ENCODE measurements at places on chromosomes 2 and 18. TPM values are rescaled to one million over a fixed set of nuclear protein-coding genes. Genes with fewer than 3 reads are reported as not detected.

DNA sequence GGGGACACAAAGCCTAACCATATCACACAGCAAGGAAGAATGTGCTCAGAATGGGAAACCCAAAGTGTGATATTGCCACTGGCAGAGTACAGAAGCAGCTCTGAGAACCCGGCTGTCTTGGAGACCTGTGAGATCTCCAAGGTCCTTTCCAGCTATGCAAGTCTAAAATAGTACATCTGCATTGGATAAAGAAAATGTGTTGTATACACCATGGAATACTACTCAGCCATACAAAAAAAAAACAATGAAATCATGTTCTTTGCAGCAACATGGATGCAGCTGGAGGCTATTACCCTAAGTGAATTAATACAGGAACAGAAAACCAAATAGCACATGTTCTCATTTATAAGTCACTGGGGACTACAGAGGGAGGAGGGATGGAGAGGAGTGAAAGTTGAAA is 36.5 kb upstream of the RFX8 start:
- DNase-seq, result no peak

DNA sequence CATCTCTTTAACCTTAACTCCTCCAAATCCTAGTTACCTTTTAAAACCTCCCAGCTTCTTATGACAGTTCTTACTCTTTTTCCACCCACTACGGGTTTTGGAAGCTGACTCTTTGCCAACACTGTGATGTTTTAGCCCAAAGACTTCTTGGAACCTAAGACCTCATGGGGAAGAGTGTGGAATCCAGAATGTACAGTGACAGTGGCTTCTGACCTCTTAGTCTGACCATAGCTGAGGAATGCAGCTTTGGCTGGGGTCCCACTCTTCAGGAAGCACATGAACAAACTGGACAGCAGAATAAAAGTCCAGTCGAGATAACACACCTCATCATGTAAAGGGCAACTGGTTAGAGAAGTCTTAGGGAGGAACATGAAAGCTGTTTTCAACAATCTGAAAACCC is 161.1 kb upstream of the PKDCC start:
- DNase-seq, result no peak

DNA sequence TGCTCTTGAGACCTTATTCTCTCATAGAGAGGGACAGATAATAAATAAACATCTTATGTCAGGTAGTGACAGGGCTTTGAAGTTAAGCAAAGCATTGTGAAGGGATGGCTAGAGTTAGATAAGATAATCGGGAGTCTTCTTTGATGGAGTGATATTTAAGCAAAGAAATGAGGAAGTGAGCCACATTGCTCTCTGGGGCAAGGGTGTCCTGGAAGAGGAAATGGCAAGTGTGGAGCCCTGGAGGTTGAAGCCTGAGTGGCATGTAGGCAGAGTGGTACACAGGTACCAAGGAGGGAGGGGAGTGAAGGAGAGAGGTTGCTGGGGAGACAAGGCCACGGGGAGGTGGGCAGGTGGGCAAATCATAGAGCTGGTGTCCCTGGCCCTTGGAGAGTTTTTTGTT is 110.2 kb downstream of the CTAGE1 start:
- no peak for DNase-seq

DNA sequence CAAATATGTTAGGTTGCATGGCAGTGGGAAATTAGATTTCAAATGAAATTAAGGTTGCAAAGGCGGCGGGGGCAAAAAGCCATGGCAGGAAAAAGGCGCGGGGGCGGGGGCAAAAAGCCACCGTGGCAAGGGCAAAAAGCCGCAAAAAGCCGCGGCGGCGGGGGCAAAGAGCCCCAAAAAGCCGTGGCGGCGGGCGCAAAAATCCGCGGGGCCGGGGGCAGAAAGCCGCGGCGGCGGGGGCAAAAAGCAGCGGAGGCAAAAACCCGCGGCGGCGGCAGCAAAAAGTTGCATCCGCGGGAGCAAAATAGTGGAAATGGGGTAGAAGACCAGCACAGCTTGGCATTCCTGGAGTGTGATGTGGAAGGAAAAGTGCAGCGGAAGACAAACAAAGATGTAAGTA is 417.1 kb downstream of the ANKRD30B start:
- no peak for DNase-seq

DNA sequence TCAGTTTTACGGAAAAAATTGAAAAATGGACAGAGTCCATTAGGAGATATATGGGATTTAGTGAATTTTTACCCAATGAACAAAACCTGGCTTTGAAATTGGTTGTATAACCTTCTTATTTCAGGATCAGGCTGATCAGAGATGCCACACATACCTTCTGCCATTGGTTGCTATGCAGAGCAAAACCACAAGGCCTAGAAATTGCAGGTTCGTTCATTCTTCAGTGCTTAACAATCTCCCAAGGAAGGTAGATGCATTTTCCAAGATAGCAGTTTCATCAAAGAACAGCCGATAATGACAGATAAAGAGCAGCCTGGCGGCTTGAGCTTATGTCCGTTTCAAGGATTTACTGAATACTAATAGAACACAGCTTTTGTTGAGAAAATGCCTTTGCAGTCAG is 868.8 kb downstream of the EPHA4 start:
- DNase-seq, result no peak

DNA sequence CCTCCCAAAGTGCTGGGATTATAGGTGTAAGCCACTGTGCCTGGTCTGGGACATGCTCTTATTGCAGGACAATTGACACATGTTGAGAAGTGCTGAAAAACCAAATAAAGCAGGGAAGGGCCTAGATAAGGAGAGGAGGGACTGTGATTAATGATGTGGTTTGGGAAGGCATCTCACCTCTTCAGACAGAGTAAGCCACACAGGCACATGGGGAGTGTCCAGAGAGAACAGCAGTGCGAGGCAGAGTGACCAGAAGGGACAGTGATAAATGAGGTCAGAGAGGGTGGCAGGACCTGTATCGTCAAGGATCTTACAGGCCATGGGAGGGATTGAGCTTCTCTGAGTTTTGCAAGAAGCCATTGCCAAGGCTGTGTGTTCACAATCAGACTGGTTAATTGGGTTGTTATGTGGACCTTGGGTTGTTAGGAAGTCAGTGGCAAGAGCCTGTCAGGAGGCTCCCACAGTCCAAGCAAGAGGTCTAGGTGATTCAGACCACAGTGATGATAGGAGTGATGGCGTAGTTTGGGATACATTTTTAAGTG is 58.5 kb downstream of the EIF5B start:
- DNase-seq, result no peak

GRCh38 chr18:78622251-78622906 is 357.2 kb upstream of the SALL3 start:
- no peak for DNase-seq

- no peak for DNase-seq
Observed at GRCh38 chr2:178715366-178715765, 91.9 kb downstream of the TTN start.

DNA sequence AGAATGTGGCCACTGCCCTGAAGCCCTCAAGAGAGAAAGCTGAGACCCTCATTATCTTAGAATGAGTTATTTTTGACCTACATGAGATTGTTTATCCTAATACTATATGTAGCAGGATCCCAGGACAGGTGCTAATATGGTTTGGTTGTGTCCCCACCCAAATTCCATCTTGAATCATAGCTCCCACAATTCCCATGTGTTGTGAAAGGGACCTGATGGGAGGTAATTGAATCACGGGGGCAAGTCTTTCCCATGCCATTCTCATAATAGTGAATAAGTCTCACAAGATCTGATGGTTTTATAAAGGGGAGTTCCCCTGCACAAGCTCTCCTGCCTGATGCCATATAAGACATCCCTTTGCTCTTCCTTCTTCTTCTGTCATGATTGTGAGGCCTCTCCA is 76.8 kb downstream of the CCBE1 start:
- DNase-seq, result no peak

GRCh38 chr18:67875944-67876343 is 359.4 kb upstream of the DSEL start:
- DNase-seq, result no peak

GRCh38 chr2:26577442-26578112 is 63.6 kb downstream of the CIB4 start:
- DNase-seq, result peak; percentile 70

GRCh38 chr2:143356736-143357446 is 227.7 kb downstream of the ARHGAP15 start:
- DNase-seq, result no peak

GRCh38 chr2:99715956-99716355 is 226.1 kb upstream of the REV1 start:
- no peak for DNase-seq

- DNase-seq, result no peak
Observed at GRCh38 chr18:13175754-13176210, 42.8 kb upstream of the LDLRAD4 start.

DNA sequence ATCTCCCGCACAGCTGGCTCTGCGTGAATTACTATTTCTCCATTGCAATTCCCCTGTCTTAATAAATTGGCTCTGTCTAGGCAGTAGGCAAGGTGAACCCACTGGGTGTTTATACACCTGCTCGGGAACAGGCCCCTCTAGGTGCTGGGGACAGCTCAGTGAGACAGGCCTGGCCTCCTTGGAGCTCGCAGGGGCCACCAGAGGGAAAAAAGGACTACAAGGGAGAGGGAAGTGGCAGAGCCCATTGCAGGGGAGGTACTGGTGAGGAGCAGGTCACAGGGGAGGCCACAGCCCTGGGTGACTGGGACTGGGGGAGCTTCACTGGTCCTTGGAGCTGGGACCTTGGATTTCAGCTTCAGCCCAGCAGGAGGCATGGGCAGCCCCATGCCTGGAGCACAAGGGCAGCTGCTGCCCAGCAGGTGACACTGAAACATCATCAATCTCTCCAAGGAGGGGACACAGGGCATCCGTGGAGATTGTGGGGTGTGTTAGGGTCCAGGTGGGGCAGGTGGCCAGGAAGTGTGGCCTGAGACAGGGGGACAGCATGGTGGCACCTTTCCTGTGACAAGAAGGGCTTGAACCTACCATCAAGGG is 31.2 kb downstream of the NGEF start:
- DNase-seq, result no peak

GRCh38 chr2:19048593-19049266 is 309.7 kb downstream of the OSR1 start:
- peak; percentile 33 for DNase-seq

DNA sequence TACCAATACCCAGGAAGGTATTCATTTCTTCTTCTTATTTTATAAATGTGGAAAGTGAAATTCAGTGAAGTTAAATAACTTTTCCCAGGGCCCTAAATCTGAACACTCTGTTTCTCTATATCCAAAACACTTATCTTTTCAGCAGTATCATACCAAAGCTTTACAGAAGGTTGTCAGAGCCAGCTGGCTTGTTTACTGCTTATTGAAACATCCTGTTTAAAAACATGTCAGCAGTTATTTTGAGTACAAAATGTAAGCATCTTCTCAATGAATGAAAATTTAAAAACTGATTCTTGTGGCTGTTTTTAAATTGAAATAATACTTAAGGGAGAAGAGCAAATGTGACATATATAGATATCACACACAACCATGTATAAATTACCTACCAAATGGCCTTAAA is 11.3 kb upstream of the CDH19 start:
- no peak for DNase-seq

DNA sequence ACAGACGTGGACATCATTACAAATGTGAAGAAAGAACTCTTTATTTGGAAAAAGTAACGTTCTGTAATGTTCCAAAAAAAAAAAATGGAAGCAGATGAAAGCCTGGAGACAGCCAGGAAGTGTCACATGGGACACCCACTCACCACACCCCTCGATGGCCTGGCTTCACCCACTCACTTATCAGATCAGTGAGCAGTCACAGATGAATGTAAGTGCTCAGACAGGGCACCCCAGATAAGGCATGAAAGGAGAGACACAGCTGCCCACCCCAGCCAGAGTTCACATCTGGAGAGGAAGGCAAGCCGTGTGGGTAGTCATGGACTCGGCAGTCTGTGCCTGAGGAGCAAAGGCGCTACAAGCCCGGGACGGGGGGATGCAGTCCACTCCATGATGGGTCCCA is 105.2 kb downstream of the SEPTIN10 start:
- DNase-seq, result no peak

- DNase-seq, result no peak
Observed at GRCh38 chr2:32697156-32697555, 69.3 kb downstream of the TTC27 start.

DNA sequence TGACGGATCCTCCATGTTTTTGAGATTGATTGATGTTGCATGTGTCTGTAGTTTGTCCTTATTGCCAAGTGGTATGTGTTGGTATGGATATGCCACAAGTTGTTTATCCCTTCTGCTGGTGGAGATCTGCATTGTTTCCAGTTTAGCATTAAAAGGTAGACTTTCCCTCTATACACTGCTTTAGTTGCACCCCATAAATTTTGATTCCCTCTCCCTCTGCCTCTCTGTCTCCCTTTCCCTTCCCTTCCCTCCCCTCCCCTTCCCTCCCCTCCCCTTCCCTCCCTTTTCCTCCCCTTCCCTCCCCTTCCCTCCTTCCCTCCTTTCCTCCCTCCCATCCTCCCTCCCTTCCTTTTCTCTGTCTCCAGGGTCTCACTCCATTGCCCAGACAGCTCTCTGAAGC is 18.6 kb upstream of the TOGARAM2 start:
- no peak for DNase-seq

The ARL4C gene
- 2.7 TPM for polyA plus RNA-seq

The NEU2 gene
- not detected for polyA plus RNA-seq

The SERPINB10 gene
- polyA plus RNA-seq, result not detected

The CYP26B1 gene
- polyA plus RNA-seq, result 3.1 TPM

The LCT gene
- 0.19 TPM for polyA plus RNA-seq

The TMEM169 gene
- polyA plus RNA-seq, result 1.6 TPM

The TNS1 gene
- polyA plus RNA-seq, result 44.8 TPM

Measured in kidney (tissue), 22 donors.